CD4-positive, CD25-positive, alpha-beta regulatory T cell (primary cell): ENCODE measurements at places on chromosomes 4 and X. TPM values are rescaled to one million over a fixed set of nuclear protein-coding genes. Genes with fewer than 3 reads are reported as not detected.

DNA sequence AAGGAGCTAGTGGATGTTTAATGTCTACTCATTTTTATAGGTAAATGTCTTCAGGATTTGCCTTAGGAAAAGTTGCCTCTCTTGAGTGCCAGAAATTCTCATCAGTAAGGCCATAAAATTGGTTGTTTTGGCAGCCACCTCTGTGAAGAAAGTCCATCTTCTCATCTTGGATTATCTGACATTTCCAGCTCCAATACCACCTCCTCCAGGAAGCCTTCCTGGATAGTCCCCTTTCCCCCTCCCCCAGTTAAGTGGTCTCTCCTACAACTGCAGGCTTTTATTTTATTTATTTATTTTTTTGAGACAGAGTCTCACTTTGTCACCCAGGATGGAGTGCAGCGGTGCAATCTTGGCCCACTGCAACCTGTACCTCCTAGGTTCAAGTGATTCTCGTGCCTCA, 87.1 kb downstream of the PPP2R2C start:
- no peak for DNase-seq
- H3K27me3 ChIP-seq: no peaks in the 10 kb centered on the region
- no peaks in the 10 kb centered on the region for H3K36me3 ChIP-seq

- no peak for DNase-seq
- H3K4me3 ChIP-seq: no peak overlapping the region
- H3K27ac ChIP-seq: no peak overlapping the region
- no peaks in the 10 kb centered on the region for H3K27me3 ChIP-seq
- H3K4me1 ChIP-seq: no peaks in the 10 kb centered on the region
- peaks cover 3% of the 10 kb centered on the region for H3K36me3 ChIP-seq
Observed at GRCh38 chr4:6123976-6124375, 76.4 kb downstream of the JAKMIP1 start.

DNA sequence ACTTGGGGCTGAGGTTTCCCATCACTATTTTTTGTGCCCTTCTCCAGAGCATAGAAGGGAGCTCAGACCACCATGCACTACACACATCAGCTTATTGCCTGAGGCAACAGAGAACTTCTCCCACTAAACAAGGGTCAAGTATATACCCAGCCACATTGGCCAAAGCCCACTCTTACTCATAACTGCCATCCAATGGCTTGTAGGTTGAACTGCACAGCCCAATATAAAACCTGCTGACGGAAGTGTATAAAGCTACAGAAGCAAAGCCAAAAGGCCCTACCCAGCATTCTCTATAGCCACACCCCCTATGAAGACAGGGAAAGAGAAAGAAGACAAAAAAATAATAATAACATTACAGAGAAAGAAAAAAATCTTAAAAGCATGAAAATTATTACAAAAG, 139.7 kb downstream of the LRBA start:
- H3K27ac ChIP-seq: no peak overlapping the region
- no peaks in the 10 kb centered on the region for H3K27me3 ChIP-seq
- DNase-seq: no peak

DNA sequence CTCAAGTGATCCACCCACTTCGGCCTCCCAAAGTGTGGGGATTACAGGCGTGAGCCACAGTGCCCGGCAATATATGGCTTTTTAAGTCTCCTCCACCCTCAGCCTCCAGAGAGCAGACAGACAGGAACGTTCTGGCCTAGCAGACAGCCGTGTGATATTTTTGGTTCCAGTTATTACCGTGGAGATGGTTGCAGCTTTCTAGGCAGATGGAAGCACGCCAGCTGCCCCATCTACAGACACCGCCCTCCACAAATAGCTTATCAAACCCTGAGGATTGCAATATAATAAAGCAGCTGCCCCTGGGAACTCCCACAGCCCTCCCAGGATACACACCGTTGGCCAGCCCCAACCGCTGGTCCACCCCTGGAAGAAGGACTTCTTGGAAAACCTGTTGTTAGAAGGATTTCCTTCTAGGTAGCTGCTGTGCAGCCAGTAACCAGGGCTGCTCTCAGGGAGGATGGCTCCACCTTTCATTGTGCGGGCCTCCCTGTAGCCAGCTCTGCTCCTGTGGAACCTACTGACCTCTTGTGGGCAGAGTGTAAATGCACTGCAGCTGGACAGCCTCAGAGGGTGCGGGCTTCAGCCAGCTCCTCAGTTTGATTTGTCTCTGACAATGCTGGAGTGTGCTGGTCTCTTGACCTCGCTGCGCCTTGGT, 44.0 kb downstream of the SLC25A5 start:
- no peak overlapping the region for H3K4me3 ChIP-seq
- no peaks in the 10 kb centered on the region for H3K27me3 ChIP-seq
- H3K4me1 ChIP-seq: no peaks in the 10 kb centered on the region
- H3K36me3 ChIP-seq: no peaks in the 10 kb centered on the region
- H3K27ac ChIP-seq: no peak overlapping the region

- no peaks in the 10 kb centered on the region for H3K4me1 ChIP-seq
- no peak overlapping the region for H3K4me3 ChIP-seq
- no peaks in the 10 kb centered on the region for H3K27me3 ChIP-seq
- H3K27ac ChIP-seq: no peak overlapping the region
Observed at GRCh38 chrX:39377157-39377556, 575.9 kb downstream of the MID1IP1 start.

GRCh38 chrX:21014326-21014725, 359.9 kb upstream of the CNKSR2 start:
- H3K4me3 ChIP-seq: no peak overlapping the region
- H3K27me3 ChIP-seq: no peaks in the 10 kb centered on the region
- no peaks in the 10 kb centered on the region for H3K4me1 ChIP-seq
- no peak for DNase-seq
- H3K36me3 ChIP-seq: no peaks in the 10 kb centered on the region

GRCh38 chr4:167230744-167231143, 3.5 kb downstream of the SPOCK3 start:
- no peak overlapping the region for H3K4me3 ChIP-seq
- no peaks in the 10 kb centered on the region for H3K27me3 ChIP-seq
- H3K36me3 ChIP-seq: no peaks in the 10 kb centered on the region
- no peak overlapping the region for H3K27ac ChIP-seq
- no peaks in the 10 kb centered on the region for H3K4me1 ChIP-seq

- no peak for DNase-seq
- H3K4me3 ChIP-seq: no peak overlapping the region
- no peaks in the 10 kb centered on the region for H3K36me3 ChIP-seq
Observed at GRCh38 chrX:153812220-153812619, 17.8 kb downstream of the SSR4 start.

DNA sequence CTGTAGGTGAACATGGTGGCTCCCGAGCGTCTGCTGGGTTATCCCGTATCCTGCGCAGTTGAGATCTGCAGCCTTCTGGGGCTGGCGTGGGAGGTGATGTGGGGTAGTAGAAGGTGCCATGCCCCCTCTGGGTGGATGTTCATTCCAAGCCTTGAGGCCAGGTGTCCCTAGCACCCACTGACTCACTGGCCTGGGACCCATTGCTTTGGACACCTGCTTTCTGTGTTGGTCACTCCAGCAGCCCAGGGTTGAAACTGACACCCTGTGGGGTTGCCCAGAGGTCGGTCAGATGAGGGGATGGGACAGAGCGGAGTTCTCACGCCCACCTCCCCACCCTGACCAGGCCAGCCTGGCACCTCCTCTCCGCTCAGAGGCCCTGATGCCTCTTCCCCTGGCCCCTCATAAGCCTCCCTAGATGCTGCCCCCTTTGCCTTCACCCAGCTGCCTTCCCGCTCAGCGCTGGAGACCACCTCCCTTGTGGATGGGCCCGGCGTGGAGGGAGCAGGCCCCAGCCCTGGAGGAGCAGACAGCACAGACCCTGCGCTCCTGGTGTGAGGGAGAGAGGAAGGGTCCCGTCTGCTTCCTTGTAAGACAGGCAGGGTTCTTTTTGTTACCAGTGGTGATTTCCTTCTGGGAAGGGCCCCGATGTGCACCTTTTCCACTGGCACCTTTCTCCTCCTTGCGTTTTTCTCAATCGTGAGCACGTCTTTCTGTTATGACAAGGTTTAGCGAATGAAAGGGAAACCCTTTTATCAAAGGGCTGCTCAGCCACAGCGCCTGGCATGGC, 2.0 kb downstream of the DOK7 start:
- H3K27ac ChIP-seq: no peak overlapping the region
- no peaks in the 10 kb centered on the region for H3K36me3 ChIP-seq

GRCh38 chr4:164937576-164938270, 39.7 kb downstream of the TRIM61 start:
- H3K36me3 ChIP-seq: no peaks in the 10 kb centered on the region
- DNase-seq: no peak
- no peak overlapping the region for H3K4me3 ChIP-seq
- no peak overlapping the region for H3K27ac ChIP-seq

DNA sequence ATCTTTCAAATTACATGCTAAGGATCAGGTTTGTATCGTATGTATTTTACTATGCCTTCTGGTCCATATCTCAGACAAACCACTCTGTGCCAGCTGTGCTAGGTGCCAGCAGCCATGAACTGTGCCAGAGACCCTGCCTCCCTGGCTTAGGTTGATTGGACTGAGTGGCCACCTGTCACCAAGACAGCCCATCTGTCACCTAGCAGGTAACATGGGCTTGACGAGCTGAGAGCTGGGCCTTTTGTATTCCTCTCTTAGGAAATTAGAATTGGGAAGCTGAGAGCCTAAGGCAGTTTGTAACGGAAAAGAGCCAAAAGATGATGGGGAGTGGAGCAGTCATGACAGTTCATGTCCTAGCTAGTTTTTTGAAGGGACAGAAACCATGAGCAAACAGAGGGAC, 42.5 kb downstream of the TMEM164 start:
- H3K4me3 ChIP-seq: no peak overlapping the region
- no peaks in the 10 kb centered on the region for H3K27me3 ChIP-seq
- no peaks in the 10 kb centered on the region for H3K4me1 ChIP-seq
- no peak overlapping the region for H3K27ac ChIP-seq

DNA sequence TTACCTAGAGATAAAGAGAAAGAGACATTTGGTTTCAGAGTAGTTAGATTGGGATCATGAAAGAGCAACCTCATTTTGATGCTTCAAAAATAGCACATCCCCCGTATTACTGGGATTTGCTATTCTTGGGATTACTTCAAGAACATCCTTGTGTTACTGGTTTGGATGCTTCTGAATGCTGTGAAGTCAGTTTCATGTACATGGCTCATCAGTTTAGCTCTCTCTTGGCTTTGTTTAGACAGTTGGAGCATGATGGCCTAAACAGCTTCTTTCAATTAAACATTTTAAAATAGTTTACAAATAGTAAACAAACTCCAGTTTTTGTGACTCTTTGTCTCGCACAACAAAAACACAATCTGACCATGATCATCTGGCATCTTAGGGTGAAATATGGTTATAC, 23.9 kb downstream of the HTT start:
- peaks cover 35% of the 10 kb centered on the region for H3K36me3 ChIP-seq
- no peaks in the 10 kb centered on the region for H3K27me3 ChIP-seq
- no peak overlapping the region for H3K4me3 ChIP-seq
- DNase-seq: no peak

- peaks cover 2% of the 10 kb centered on the region for H3K4me1 ChIP-seq
- no peaks in the 10 kb centered on the region for H3K36me3 ChIP-seq
- no peak overlapping the region for H3K27ac ChIP-seq
- H3K27me3 ChIP-seq: no peaks in the 10 kb centered on the region
- DNase-seq: no peak
Observed at GRCh38 chrX:72051589-72051988, 80.1 kb downstream of the RTL5 start.

GRCh38 chr4:187479511-187479910, 516.1 kb upstream of the ZFP42 start:
- no peak overlapping the region for H3K4me3 ChIP-seq
- no peaks in the 10 kb centered on the region for H3K36me3 ChIP-seq
- H3K4me1 ChIP-seq: no peaks in the 10 kb centered on the region
- DNase-seq: no peak
- H3K27me3 ChIP-seq: no peaks in the 10 kb centered on the region
- no peak overlapping the region for H3K27ac ChIP-seq

GRCh38 chr4:150720973-150721518, 139.1 kb downstream of the MAB21L2 start:
- no peak for DNase-seq
- peaks cover 22% of the 10 kb centered on the region for H3K36me3 ChIP-seq
- H3K27me3 ChIP-seq: no peaks in the 10 kb centered on the region
- no peaks in the 10 kb centered on the region for H3K4me1 ChIP-seq
- H3K4me3 ChIP-seq: no peak overlapping the region
- no peak overlapping the region for H3K27ac ChIP-seq

DNA sequence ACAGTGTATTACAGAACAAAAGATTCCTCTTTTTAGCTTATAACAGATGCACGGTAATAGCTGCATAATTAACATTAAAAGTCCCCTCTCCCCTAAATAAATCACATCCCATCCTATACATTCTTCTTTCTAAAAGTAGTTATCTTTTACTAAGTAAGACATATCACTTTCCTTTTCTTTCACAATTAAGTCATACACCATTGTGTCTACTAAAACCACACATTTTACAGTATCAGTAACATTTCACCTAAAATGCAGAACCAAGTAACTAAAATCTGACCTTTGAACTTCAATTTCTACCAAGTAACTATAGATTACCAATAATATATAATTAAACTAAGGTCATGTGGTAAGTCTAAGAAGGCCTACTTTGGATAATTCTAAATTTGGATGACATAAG, 14.2 kb downstream of the DHX15 start:
- DNase-seq: no peak
- H3K36me3 ChIP-seq: peaks cover 56% of the 10 kb centered on the region
- H3K4me1 ChIP-seq: peaks cover 35% of the 10 kb centered on the region

DNA sequence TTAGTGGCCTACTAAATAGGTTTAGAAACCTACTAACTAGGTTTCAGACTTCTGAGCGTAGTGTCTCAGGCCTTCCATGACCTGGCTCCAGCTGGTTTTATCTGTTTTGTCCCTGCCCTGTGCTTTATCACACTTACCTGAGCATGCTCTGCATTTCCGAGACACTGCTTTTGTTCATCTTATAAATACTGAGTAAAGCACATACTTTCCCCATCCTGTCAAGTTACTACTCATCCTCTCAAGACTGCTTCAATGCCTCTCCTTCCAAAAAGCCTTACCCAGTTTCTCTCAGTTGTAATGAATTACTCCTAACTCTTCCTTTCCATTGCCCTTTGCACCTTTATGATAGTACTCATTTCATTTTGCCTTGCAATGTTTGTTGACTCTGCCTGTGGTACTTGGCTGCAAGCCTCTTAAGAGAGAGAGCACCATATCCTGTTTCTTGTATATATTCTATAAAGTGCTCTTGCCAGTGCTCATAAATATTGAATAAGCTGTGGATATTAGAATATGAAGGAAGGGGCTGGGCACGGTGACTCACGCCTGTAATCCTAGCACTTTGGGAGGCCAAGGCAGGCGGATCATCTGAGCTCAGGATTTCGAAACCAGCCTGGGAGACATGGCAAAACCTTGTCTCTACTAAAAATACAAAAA, 34.4 kb downstream of the SLAIN2 start:
- H3K27me3 ChIP-seq: no peaks in the 10 kb centered on the region
- peaks cover 21% of the 10 kb centered on the region for H3K36me3 ChIP-seq
- H3K27ac ChIP-seq: no peak overlapping the region
- H3K4me3 ChIP-seq: no peak overlapping the region
- H3K4me1 ChIP-seq: no peaks in the 10 kb centered on the region

The TDO2 gene
- not detected for total RNA-seq

The SMS gene
- 24.0 TPM for total RNA-seq

The DCTD gene
- 57.5 TPM for total RNA-seq

The SRPK3 gene
- total RNA-seq: not detected

The SPACA5 gene
- not detected for total RNA-seq

The DIPK2B gene
- total RNA-seq: not detected

The DCAF12L2 gene
- total RNA-seq: not detected

The NUP62CL gene
- 3.3 TPM for total RNA-seq

The CYSLTR1 gene
- total RNA-seq: 7.2 TPM

The F9 gene
- total RNA-seq: not detected

The TRPC3 gene
- total RNA-seq: 0.52 TPM

The PDGFC gene
- total RNA-seq: 0.62 TPM

The NLRP2B gene
- total RNA-seq: not detected
